ENCODE measurements at places on chromosomes 7 and 10.

DNA sequence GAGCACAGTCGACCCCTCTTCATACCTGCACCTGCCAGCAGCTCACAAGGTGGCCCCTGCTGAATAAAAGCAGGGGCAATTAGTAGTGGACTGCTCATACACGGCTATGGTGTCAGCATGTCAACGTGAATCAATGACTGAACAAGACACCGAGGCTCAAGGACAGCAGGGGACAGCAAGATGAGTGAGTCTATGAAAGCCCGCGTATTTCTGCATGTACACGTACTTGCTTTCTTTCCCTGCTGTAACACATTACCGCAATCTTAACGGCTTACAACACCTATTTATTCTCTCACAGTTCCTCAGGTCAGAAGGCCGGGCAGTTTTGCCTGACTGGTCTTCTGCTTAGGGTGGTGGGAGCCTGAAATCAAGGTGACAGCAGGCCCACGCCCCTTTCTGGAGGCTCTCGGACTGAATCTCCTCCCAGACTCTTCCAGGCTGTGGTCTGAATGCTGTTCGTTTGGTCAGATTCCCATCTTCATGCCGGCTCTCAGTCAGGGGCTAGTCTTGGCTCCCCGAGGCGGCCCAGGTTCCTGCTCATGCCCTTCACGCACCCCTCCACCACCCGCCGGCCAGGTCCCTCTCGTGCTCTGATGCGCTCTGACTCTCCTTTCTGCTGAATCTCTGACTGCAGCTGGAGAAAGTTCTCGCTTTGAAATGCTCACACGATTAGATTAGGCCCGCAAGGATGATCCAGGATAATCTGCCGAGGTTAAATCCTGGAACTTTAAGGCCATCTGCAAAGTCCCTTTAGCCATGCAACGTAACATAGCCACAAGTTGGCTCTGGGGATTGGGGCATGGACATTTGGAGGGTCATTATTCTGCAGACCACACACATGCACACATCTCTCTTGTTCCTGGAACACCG is 7.8 kb upstream of the PPP2R2D start:
- no peak for DNase-seq

- DNase-seq: peak; percentile 22
Observed at GRCh38 chr10:102635377-102635776, 8.9 kb upstream of the TRIM8 start.

DNA sequence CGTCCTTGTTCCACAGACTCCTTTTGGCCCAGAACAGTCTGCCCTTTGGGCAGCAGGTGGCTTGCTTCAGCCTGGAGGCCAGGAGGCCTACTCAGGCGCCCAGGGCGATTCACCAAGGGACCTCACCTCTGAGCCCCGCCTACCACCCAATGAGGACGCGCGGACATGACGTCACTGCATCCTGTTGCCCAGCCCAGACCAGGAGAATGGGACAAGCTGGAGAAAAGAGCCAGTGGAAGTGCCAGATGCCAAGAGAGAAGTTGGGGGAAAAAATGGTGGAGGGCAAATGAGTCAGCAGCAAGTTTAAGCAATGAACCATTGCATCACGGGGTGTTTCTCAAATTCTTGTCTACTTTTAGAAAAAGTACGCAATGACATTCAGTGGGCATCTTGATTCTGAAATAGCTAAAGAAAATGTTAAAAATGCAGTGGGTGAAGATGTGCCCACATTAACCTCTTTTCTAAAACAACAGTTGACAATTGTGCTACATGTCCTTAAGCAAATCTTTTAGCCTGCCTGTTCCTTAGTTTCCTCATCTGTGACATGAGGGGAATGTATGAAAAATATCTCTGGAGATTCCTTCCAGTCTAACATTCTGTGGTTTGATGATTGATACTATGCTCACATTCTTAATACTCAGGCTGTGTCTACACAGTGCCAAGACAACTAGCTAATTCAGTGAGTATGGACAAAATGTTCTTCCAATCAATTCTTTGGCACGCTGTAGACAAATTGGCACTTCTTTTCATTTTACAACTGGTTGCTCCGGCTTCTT is 23.9 kb upstream of the LEP start:
- DNase-seq: peak; percentile 94

DNA sequence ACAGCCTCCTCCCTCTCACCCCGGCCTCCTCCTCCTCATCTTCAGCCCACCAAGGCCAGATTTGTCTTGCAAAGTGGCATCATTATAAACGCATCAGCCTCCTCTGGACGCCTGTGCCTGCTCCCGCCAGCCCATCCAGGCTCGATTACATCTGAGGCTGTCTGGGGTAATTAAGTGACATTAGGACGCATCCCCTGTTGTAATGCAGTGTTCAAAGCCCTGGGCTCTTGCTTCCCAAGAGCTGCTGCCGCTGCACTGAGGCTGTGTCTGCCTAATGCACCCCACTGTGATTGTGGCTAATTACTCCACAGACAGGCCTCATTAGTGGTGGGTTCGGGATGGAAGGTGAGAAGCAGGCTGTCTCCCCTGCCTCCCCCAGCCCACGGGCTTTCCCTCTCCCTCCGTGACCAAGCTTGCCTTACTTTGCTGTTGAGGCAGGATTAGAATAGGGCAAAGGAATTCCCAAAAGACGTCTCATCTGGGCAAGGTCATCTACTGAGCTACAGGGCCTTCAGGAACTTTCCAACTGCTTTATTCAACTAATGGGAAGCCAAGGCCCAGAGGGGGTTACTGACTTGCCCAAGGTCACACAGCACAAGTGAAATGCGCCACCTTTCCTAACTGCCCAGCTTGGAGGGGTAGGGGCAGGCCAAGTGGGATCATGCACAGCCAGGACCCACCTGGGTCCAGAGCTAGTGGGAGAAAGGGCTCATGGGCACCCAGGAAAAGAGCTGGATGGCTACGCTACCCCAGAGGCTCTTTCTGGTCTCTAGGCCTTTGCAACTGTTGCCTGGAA is 66.2 kb upstream of the PCBD1 start:
- DNase-seq: no peak

- DNase-seq: no peak
Observed at GRCh38 chr10:92119340-92119739, 171.5 kb downstream of the CPEB3 start.

DNA sequence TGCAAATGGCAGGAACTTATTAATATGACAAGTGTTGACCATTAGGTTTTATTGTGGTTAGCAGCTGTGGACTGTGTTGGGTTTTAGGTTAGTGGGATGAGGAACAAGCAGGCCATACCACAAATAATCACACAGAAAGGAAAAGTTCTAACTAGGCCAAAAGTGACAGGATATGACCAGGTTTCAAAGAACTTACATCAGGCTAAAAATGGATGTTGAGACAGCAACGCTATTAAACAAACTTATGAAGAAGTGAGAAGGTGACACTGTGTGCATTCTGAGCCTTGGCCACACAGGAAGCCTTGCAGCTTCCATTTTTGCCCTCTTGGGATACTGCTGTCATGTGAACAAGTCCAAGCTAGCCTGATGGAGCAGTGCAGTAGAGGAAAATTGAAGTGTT is 568.8 kb downstream of the HTR7 start:
- DNase-seq: no peak

DNA sequence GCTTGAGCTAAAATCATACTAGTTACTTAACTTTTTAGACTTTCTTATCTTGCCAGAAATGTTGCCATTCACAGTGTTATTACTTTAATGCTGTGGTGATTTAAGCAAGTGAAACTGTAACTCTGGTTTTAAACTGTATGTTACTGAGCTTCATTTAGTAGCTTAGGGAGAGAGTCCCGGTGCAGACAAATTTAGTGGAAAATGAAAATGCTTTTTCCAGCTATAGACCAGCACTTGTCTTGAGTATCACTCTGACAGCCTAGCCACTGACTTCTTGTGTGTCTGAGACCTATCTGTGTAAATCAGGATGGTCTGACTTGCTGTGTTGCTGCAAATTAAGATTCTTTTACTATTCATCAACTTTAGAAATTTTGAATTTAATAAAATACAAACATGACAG is 200.8 kb downstream of the CACNB2 start:
- DNase-seq: no peak

All from inflammatory macrophage treated with lipopolysaccharide for 4 hours (primary cell).